A549 treated with RU486 at 1 μM for 4 hours (cell line): ENCODE measurements at places on chromosomes 16 and 17. TPM values are rescaled to one million over a fixed set of nuclear protein-coding genes. Genes with fewer than 3 reads are reported as not detected.

Gene DHRS7C
- not detected in 5 replicates for total RNA-seq

Gene TNFSF13
- 0.72 to 1.5 TPM (median 1.1 TPM) in 5 replicates for total RNA-seq

Gene FOXJ1
- total RNA-seq: 0.19 to 0.42 TPM (median 0.37 TPM) in 5 replicates

Gene NLRC5
- total RNA-seq: 2.6 to 4.6 TPM (median 3.5 TPM) in 5 replicates

Gene IGFALS
- total RNA-seq: 0.05 TPM in 1 of 5 replicates, not detected in the others

Gene TBC1D3L
- total RNA-seq: 7.4 to 12.7 TPM (median 11.4 TPM) in 5 replicates

Gene CFAP97D1
- total RNA-seq: 0.06 to 0.07 TPM in 2 of 5 replicates, not detected in the others

Gene NPB
- 0.38 to 0.73 TPM (median 0.45 TPM) in 5 replicates for total RNA-seq

Gene WWP2
- total RNA-seq: 20.5 to 24.4 TPM (median 21.9 TPM) in 5 replicates

Gene CCDC200
- not detected in 5 replicates for total RNA-seq

Gene C16orf54
- total RNA-seq: not detected in 5 replicates

Gene SLC4A1
- total RNA-seq: not detected in 5 replicates

Gene TMEM235
- not detected in 5 replicates for total RNA-seq

Gene NKD1
- total RNA-seq: 0.09 to 0.67 TPM (median 0.54 TPM) in 5 replicates

Gene EVPLL
- total RNA-seq: 0.06 TPM in 1 of 5 replicates, not detected in the others

Gene CDH13
- total RNA-seq: not detected in 5 replicates

Gene OMG
- not detected in 5 replicates for total RNA-seq

Gene GAS2L2
- total RNA-seq: 0.06 to 0.08 TPM (median 0.06 TPM) in 4 of 5 replicates, not detected in the other

Gene DNAI2
- 0.09 TPM in 1 of 5 replicates, not detected in the others for total RNA-seq

Gene TBC1D3
- not detected in 5 replicates for total RNA-seq

Gene KRTAP17-1
- not detected in 5 replicates for total RNA-seq

Gene BICDL2
- total RNA-seq: not detected in 5 replicates

Gene KCNJ12
- total RNA-seq: 0.71 to 1.2 TPM (median 1.2 TPM) in 5 replicates

Gene ZNF286A
- 25.2 to 43.3 TPM (median 27.4 TPM) in 5 replicates for total RNA-seq

Gene NPIPB13
- 0.81 to 4.3 TPM (median 2.6 TPM) in 5 replicates for total RNA-seq

Gene CCL8
- total RNA-seq: not detected in 5 replicates

Gene CBX1
- 76.8 to 117 TPM (median 90.4 TPM) in 5 replicates for total RNA-seq

Gene IRX5
- total RNA-seq: 2.0 to 2.8 TPM (median 2.1 TPM) in 5 replicates

Gene KLHL10
- total RNA-seq: 0.08 to 0.09 TPM (median 0.08 TPM) in 3 of 5 replicates, not detected in the others

Gene UTP4
- total RNA-seq: 85.6 to 97.9 TPM (median 88.6 TPM) in 5 replicates

Gene OSBPL7
- 7.5 to 11.0 TPM (median 9.1 TPM) in 5 replicates for total RNA-seq

Gene TRPV2
- 0.34 to 1.00 TPM (median 0.41 TPM) in 5 replicates for total RNA-seq

Gene UNC45B
- not detected in 5 replicates for total RNA-seq

Gene CA7
- total RNA-seq: not detected in 5 replicates

Gene ERBB2
- total RNA-seq: 27.5 to 36.2 TPM (median 30.1 TPM) in 5 replicates

Gene BAHCC1
- total RNA-seq: 9.8 to 14.9 TPM (median 13.0 TPM) in 5 replicates

Gene LPO
- not detected in 5 replicates for total RNA-seq

Gene TBX6
- 0.14 to 0.50 TPM (median 0.38 TPM) in 5 replicates for total RNA-seq

Gene JPH3
- 1.4 to 2.6 TPM (median 2.1 TPM) in 5 replicates for total RNA-seq

Gene SLC13A2
- total RNA-seq: 0.10 to 0.18 TPM (median 0.14 TPM) in 4 of 5 replicates, not detected in the other

Gene TMEM219
- 80.4 to 105 TPM (median 102 TPM) in 5 replicates for total RNA-seq
